ENCODE measurements at places on chromosomes 1 and 21. TPM values are rescaled to one million over a fixed set of nuclear protein-coding genes. Genes with fewer than 3 reads are reported as not detected.

GRCh38 chr1:165284454-165284853 is 72.1 kb downstream of the LMX1A start:
- no peak for DNase-seq

DNA sequence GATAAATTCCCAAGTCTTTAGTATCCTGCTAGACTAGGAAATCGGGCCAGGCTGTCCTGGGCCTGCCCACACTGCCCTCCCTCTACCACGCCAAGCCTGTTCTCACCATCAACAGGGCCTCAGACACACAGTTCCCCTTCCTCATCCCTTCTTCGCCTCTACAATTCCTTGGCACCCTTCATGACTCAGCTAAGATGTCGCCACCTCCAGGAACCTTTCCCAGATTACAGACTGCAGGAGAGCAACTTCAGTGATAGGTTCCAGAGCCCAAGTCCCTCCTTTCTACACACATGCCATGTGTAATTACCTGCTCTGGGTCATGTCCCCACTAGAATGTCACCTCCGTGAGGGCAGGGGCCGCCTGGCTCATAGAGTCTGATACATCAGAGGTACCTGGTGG is 3.3 kb downstream of the RIMS3 start:
- no peak for DNase-seq

DNA sequence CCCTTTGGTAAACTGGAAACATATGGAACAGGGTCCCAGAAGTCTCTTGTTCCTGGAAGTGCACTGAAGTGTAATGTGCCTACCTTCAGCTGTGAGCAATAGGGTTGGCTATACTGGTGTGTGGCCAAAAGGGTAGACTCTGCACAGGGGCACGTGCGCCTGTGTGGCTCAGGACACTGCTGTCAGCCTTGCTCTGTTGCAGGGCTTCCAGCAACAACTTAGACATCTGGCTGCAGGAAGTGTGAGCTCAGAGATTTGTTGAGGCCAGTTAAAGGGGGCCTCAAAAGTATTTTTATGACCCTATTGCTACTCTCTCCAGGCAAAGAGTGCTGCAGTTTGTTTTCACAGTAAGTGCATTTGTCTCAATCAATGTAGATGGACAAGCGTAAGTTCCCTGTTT is 7.5 kb downstream of the CTPS1 start:
- peak; percentile 45 for DNase-seq

DNA sequence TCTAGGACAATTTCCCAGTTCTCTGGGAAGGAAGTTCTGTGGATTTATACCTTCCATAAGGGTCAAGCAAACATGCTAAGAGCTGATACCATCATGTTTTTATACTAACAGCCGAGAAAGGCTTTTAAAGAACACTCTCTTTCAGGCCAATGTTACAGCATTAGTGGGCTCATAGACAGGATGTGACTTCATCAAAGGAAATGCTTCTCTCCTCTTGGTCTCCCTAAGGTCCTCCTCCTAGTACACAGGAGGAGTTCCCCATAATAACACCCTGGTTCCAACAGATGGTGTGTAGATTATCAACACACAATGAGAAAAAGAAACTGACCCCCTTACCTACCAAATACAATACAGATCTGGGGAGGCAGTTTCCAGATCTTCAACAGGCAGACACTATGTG is 26.7 kb upstream of the GLIS1 start:
- peak; percentile 5 for DNase-seq

DNA sequence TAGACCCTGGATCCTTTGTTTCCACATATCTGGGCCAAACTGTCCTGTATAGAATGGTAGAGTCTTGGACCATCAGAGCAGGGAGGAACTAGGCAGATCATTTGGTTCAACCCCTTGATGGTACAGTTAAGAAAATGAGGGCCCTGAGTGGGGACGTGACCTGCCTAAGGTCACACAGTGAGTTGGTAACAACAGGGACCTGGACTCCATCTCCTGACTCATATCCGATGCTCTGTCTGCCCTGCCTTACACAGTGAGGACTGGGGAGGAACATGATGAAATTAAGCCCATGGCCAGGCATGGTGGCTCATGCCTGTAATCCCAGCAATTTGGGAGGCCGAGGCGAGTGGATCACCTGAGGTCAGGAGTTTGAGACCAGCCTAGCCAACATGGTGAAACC is 440.2 kb downstream of the PTPRU start:
- DNase-seq = no peak

Gene TNNT2
- total RNA-seq = 98.3 TPM

Gene SPATA45
- not detected for total RNA-seq

Gene CLIC6
- total RNA-seq = 2.1 TPM

Gene DPYD
- 30.1 TPM for total RNA-seq

DNA sequence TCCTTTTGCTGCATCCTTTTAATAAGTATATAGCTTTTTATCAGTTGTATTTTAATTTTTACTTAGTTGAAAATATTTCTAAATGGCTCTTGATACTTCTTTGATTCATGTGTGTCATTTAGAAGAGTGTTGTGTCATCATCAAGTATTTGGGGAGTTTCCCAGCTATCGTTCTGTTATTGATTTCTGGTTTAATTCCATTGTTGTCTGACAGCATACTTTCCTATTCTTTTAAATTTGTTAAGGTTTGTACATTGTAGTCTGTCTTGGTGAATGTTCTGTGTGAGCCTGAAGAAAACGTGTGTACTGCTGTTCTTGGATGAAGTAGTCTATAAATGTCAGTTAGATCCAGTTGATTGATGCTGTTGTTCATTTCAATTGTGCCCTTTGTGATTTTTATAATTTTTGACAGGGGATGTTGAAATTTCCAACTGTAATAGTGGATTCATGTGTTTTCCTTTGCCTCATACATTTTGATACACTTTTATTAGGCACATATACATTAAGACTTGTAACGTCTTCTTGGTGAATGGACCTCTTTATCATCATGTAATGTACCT is 24.8 kb downstream of the SDCCAG8 start:
- no peak for DNase-seq

DNA sequence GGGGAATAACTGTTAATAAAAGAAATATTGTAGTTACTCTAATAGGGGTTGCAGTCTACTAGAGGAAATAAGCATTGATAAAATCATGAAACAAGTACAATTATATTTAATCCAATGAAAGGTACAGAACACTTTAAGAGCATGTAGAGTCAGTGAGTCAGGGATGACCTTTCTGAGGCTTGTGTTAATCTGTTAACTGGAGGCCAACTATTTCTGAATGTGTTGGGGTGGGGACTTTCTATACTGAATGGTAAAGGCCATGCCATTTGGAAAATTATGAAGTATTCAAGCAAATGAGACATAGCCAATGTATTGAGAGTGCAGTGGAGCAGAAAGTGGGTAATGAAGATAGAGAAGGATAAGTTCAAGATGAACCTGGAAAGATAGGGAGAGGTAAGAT is 646.2 kb downstream of the ADGRL2 start:
- DNase-seq = no peak

GRCh38 chr1:187744665-187745064 is 915.9 kb downstream of the PLA2G4A start:
- no peak for DNase-seq

DNA sequence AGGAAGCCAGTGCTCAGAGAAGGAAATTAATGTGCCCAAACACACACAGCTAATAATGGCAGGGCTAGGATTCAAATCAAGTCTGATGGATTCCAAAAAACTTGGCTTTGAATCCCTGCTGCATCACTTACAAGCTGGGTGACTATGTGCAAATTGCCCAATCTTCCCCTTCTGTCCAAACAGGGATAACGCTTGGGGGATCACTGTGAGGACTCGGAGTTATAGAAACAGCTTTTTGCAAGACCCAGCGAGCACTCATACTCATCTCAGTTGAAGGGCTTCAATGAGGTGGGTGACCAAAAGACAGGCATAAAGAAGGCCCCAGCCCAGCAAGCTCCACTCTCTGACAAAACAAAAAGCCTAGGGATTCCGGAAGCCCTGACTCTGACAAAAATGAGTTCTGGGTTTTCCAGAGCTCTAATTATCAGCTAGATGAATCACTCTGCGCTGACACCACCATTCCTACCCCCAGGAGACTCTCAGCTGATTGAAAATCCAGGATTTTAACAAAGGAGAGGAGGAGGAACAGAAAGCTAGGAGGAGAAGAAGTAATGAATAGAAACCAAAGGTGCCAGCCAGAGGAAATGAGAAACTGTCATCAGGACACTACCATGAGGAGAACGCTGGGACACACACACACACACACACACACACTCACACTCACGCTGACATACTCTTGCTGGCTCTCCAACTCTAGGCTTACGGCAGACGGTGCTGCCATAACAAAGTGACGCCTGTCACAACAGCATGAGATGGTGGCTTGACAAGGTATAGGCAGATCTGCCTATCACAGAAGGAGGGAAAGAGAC is 1.6 kb upstream of the STK40 start:
- no peak for DNase-seq

Gene MIER1
- 34.5 TPM for total RNA-seq

All from tongue (tissue), 3 donors.